ENCODE measurements at places on chromosomes 11 and 22.

GRCh38 chr22:36745301-36745995 is 30.5 kb downstream of the IFT27 start:
- no peaks in the 10 kb centered on the region for H3K36me3 ChIP-seq
- no peaks in the 10 kb centered on the region for H3K4me1 ChIP-seq
- H3K27ac ChIP-seq = no peak overlapping the region
- no peak for DNase-seq

DNA sequence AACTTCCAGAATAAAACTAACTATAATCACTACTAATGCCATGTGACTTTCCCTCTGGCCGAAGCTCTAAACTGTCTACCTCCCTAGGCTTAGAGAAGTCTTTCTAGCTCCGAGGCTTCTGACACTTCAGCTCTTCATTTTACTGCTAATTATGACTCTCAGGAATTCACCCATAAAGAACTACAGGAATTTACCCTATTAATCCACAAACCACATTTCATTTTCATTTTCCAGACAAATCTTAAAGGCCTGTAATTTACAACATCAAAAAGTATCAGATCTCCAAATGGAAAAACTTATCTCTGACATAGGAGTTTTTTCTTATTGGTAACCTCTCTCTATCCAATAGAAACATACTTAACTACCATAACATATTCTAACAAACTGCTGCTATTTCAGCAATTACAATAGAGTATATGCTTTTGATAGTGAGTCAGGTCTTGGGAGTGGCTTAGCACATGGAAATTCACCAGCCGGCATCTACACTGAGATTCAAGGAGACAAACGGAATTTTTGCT is 33.4 kb downstream of the MRTFA start:
- H3K27me3 ChIP-seq = no peaks in the 10 kb centered on the region
- peaks cover 5% of the 10 kb centered on the region for H3K4me1 ChIP-seq
- no peak overlapping the region for H3K4me3 ChIP-seq
- DNase-seq = no peak
- H3K27ac ChIP-seq = no peak overlapping the region
- H3K36me3 ChIP-seq = no peaks in the 10 kb centered on the region

DNA sequence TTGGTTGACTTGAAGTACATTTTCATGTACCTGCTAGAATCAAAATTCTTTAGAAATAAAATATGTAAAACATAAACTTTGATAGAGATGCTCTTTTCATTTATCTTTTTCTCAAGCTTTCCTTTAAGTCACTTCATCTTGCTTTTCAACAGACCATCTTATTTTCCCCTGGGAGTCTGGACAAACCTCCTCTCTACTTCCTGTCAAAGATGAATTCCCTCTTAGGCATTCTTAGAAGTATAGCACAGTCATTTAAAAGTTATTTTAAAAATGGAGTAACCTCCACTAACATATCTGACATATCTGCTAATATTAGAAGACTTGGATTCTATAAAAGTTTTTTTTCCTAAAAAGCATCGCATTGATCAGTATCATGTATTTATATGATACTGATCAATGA is 84.8 kb upstream of the PAX6 start:
- H3K27ac ChIP-seq = no peak overlapping the region
- H3K4me1 ChIP-seq = no peaks in the 10 kb centered on the region
- H3K4me3 ChIP-seq = no peak overlapping the region
- peaks cover 3% of the 10 kb centered on the region for H3K27me3 ChIP-seq
- no peak for DNase-seq

- H3K4me3 ChIP-seq = no peak overlapping the region
- H3K36me3 ChIP-seq = no peaks in the 10 kb centered on the region
- no peaks in the 10 kb centered on the region for H3K27me3 ChIP-seq
Measured at GRCh38 chr22:49151256-49152126, 676.2 kb downstream of the BRD1 start.

- no peaks in the 10 kb centered on the region for H3K27me3 ChIP-seq
- DNase-seq = no peak
- no peak overlapping the region for H3K27ac ChIP-seq
- H3K4me3 ChIP-seq = no peak overlapping the region
- no peaks in the 10 kb centered on the region for H3K4me1 ChIP-seq
- H3K36me3 ChIP-seq = no peaks in the 10 kb centered on the region
Measured at GRCh38 chr11:132910011-132910760, 622.1 kb downstream of the OPCML start.

DNA sequence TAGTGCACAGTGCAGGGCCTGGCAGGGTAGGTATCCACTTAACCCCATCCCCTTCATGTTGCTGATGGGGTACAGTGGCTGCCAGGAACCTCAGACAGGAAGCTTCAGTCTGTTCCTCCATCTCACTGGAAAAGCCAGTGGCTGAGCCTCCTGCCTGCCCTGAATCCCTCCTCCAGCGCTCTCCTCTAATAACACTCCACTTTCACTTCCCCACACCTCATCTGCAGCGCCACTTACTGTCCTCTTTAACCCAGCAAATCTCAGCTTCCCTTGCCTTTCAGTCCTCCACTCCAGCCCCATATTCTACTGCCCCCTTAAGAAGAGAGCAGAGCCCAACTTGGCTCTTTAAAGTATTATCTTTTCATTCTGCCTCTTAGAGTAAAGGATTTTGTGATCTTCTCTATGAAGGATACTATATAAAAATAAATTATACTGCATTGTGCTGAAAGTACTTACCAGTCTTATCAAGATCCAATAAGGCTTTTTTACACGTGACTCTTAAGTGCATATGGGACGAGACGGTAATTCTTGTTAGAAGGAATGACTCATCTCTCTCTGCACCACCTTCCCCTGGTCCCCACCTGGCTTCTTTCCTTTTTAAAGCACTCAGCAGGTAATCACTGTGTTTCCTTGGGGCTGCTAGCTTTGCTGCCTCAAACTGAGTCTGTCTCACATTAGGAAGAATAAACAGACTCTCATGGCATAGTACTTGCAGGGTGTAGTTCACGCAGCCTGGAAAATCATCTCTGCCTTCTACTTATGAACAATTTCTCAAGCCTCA is 238.0 kb upstream of the NARS2 start:
- H3K4me1 ChIP-seq = no peaks in the 10 kb centered on the region
- H3K4me3 ChIP-seq = no peak overlapping the region
- no peaks in the 10 kb centered on the region for H3K27me3 ChIP-seq
- H3K27ac ChIP-seq = no peak overlapping the region

- no peak overlapping the region for H3K27ac ChIP-seq
- H3K4me3 ChIP-seq = no peak overlapping the region
- H3K27me3 ChIP-seq = no peaks in the 10 kb centered on the region
- no peaks in the 10 kb centered on the region for H3K4me1 ChIP-seq
Measured at GRCh38 chr22:32764330-32765131, 37.0 kb upstream of the TIMP3 start.

DNA sequence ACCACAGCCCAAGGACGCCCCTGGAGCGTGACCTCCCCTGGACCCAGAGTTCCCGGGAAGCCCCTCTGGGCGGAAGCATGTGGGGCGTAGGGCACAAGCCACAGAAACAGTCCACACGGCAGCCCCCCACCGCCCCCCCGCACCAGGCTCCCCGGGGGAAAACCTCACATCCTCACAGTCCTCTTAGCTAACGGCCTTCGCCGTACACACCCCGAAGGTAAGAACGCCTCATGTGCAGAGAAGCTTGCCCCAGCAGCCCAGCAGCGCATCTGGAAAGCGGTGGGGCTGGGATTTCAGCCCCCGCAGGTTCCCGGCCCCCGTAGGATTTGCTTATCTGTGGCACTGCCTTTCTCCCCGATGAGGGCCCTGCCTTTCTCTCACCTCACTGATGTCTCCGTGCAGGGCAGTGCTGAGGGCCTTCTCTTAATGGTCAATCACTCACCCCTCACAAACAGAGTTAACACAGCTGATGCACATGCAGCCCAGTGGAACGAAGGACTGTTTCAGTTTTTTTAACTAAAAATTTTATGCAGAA is 309.2 kb downstream of the BRD1 start:
- H3K4me3 ChIP-seq = no peak overlapping the region
- H3K27me3 ChIP-seq = no peaks in the 10 kb centered on the region
- H3K36me3 ChIP-seq = no peaks in the 10 kb centered on the region
- H3K27ac ChIP-seq = no peak overlapping the region
- H3K4me1 ChIP-seq = peaks cover 3% of the 10 kb centered on the region

DNA sequence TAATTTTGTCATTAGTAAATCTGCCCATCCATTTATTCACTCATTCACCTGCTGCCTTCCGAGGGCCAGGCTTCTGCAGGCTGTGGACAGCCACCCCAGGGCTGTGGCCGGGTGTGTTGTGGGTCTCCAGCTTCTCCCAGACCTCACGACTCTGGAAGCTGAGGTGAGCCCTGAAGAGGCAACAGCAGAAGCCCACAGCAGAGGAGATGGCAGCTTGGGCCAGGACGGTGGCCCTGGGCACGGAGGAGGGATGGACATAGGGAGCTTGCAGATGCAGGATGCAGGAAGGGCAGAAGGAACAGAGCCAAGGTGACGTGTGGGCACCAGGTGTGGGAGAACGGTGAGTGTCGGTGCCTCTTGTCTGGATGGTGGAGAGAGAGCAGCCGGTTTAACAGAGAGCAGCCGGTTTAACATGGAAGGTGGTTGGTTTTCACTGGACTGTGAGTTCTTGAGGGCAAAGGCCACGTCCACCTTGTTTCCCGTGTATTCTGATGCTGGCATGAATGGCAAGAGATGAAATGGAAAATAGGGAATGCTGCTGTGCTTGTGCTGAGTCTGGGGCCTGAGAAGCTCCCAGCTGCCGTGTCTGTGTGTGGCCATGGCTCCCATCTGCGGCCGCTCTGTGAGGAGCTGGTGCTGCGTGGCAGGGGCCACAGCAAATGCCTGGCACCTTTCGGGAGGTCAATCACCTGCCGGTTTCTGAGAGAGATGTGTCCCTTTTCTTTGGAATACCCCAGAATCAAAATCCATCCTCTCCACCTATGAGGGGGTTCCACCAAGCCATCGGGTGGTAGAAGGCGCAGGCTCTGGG is 669.9 kb downstream of the BRD1 start:
- H3K27me3 ChIP-seq = no peaks in the 10 kb centered on the region
- DNase-seq = no peak
- H3K27ac ChIP-seq = no peak overlapping the region
- no peaks in the 10 kb centered on the region for H3K4me1 ChIP-seq
- H3K36me3 ChIP-seq = no peaks in the 10 kb centered on the region

- H3K36me3 ChIP-seq = no peaks in the 10 kb centered on the region
- no peaks in the 10 kb centered on the region for H3K4me1 ChIP-seq
- no peak overlapping the region for H3K4me3 ChIP-seq
- DNase-seq = no peak
- H3K27ac ChIP-seq = no peak overlapping the region
- no peaks in the 10 kb centered on the region for H3K27me3 ChIP-seq
Measured at GRCh38 chr11:62266558-62266957, 3.4 kb upstream of the SCGB2A2 start.

DNA sequence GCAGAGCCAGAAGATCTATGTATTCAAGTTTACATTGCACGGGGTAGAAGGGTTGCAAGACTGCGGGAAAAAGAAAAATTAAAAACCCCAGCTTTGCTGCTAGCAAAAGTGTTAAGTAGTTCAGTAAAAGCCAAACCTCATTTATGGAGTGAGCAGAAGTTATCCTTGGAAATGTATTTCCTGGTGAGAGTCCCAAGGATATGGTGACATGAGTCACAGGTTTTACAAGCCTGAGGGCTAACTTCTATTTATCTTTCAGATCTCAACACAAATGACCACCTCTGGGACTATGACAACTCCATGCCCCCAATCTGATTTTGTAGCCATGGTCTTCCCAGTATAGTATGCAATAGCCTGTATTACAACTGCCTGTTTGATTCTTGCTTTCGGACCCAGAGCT is 26.1 kb downstream of the ABTB2 start:
- no peak for DNase-seq
- no peaks in the 10 kb centered on the region for H3K27me3 ChIP-seq
- H3K4me3 ChIP-seq = no peak overlapping the region
- H3K36me3 ChIP-seq = no peaks in the 10 kb centered on the region

DNA sequence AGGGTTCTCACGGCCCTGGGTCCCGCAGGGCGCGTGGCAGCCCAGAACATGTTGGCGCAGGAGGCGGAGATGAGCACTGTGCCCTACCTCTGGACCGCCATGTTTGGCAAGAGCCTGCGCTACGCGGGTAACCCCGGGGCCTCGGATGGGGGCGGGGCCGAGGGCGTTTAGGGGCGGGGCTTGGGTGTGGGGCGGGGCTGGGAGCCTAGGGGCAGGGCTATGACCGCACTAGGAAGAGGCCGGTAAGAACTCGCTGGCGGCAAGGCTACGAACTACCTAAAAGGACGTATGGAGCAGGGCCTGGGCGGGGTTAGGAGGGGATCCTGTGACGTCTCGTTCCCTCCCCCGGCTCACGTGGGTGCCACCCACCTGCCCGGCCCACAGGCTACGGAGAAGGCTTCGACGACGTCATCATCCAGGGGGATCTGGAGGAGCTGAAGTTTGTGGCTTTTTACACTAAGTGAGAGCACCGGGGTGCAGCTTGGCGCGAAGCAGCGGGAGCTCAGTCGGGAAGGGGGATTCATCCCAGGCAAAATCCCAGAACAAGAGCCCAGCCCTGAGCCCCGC is 2.8 kb upstream of the LZTR1 start:
- DNase-seq = peak; percentile 81
- no peaks in the 10 kb centered on the region for H3K36me3 ChIP-seq
- no peak overlapping the region for H3K27ac ChIP-seq
- no peak overlapping the region for H3K4me3 ChIP-seq
- H3K4me1 ChIP-seq = peaks cover 34% of the 10 kb centered on the region

DNA sequence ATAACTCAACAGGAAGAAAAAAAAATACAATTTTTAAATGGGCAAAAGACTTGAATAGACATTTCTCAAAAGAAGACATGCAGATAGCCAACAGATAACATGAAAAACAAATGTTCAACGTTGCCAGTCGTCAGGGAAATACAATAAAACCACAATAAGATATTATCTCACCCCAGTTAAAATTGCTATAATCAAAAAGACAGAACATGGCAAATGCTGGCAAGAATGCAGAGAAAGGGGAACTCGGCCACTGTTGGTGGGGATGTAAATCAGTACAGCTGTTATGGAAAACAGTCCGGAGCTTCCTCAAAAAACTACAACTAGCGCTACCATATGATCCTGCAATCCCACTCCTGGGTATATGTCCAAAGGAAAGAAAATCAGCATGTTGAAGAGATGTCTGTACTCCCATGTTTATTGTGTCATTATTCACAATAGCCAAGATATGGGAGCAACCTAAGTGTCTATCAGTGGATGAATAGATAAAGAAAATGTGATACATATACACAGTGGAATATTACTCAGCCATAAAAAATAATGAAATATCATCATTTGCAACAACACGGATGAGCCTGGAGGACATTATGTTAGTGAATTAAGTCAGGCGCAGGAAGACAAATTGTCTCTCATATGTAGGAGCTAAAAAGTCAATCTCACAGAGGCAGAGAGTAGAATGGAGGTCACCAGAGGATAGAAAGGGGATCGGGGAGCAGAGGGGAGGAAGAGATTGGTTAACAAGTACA is 12.2 kb upstream of the CYTH4 start:
- H3K27ac ChIP-seq = no peak overlapping the region
- no peaks in the 10 kb centered on the region for H3K36me3 ChIP-seq
- H3K27me3 ChIP-seq = no peaks in the 10 kb centered on the region
- DNase-seq = peak; percentile 36

- peaks cover 15% of the 10 kb centered on the region for H3K4me1 ChIP-seq
- H3K27me3 ChIP-seq = peaks cover 5% of the 10 kb centered on the region
- no peak for DNase-seq
Measured at GRCh38 chr11:2198621-2199365, 27.2 kb upstream of the TH start.

GRCh38 chr22:36743011-36743410 is 32.9 kb downstream of the IFT27 start:
- no peak for DNase-seq
- H3K27me3 ChIP-seq = no peaks in the 10 kb centered on the region

All from B cell (primary cell).